ENCODE measurements at places on chromosomes 2 and 18.
A peak's percentile ranks its signal among the peaks of the same experiment; 100 is the strongest.

DNA sequence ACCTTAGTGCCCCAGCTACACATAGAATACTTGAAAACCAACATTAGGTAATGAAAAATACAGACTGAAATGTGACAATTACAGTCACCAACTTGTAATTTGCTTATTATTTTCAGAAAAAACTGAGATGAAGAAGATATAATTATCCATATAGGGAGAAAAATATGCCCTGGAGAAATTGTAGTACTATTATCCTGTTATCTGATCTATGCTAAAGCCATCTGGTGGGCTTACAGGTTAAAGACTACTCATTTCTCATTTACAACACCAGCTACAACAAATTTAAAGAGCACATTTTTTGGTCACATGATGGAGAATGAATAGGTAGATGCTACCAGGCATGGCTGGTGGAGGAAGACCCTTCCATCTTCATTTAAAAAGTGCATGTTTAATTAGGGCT lies 79.6 kb upstream of the NYAP2 start:
- no peak for DNase-seq

DNA sequence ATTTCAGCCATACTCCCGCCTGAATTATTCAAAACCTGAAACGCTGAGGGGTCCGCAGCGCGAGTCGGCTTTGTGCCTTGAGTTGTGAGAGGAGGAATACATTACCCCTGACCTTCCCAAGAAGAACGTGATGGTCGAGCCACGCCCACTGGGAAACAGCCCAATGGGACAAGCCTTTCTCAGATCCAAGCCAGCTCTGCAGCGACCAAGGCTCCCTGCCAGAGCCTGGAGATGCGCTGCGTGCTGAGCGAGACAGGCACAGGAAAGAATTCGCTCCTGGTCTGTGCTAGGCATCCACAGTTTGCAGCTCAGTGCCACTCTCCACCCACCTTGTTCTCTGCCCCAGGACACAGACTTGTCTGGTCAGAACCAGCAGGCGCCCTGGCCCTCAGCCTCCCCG lies 74.1 kb upstream of the GLI2 start:
- no peak for DNase-seq

DNA sequence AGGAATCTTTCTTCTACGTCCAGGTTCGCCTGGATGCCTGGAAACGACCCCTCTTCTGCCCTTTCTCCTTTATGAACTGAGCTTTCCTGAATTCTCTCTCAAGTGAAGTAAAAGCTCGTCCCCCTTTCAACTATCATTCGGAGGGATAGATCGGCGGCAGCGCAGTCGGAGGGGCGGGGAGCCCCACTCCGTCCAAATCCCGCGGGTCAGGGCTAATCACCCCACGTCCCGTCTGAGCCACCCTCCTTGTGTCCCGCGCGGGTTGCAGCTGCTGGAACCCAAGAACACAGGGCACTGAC lies 367 bp downstream of the FBXO48 start:
- no peak for DNase-seq

DNA sequence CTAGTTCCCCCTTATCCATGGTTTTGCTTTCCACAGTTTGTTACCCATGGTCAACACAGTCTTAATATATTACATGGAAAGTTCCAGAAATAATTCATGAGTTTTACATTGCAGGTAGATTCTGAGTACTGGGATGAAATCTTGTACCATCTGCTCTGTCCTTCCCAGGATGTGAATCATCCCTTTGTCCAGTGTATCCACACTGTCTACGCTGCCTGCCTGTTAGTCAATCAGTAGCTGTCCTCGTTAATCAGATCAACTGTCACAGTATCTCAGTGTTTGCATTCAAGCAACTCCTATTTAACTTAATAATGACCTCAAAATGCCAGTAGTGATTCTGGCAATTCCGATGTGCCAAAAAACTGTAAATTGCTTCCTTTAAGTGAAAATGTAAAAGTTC lies 76.3 kb downstream of the DYNC1I2 start:
- DNase-seq = no peak

- no peak for DNase-seq
Measured at GRCh38 chr2:239469106-239469960, 68.5 kb upstream of the HDAC4 start.

GRCh38 chr18:69469444-69469919 lies 68.8 kb downstream of the DOK6 start:
- DNase-seq = no peak

DNA sequence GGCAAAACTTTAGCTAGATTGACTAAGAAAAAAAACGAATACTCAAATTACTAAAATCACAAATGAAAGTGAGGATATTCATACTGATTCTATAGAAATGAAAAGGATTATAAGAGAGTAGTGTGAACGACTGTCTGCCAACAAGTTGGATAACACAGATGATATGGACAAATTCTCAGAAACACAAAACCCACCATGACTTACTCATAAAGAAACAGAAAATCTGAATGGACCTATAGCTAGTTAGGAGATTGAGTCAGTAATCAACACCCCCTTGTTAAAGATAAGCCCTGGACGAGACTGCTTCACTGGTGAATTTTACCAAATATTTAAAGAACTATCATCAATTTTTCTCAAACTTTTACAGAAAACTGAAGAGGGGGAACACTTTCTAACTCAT lies 108.8 kb upstream of the TMEM200C start:
- no peak for DNase-seq

- DNase-seq = no peak
Measured at GRCh38 chr18:50674307-50674980, 114.6 kb downstream of the MAPK4 start.

DNA sequence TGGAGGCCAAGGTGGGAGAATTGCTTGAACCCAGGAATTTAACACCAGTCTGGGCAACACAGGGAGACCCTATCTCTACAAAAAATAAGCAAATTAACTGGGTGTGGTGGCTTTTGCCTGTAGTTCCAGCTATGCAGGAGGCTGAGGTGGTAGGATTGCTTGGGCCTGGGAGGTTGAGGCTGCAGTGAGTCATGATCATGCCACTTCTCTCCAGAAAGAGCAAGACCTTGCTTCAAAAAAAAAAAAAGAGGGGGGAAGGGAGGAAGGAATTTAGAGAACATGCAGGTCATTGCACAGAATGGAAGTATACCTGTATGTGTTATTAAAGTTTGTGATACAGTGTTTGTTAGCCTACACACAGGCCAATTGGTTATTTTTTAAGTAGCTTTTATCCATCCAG lies 25.8 kb downstream of the PKP4 start:
- DNase-seq = no peak

GRCh38 chr2:64654063-64654811 lies 524 bp upstream of the SERTAD2 start:
- DNase-seq = peak; percentile 88

GRCh38 chr2:219475697-219476651 lies 22.7 kb upstream of the GMPPA start:
- peak; percentile 62 for DNase-seq

GRCh38 chr2:167196461-167197252 lies 308.4 kb downstream of the XIRP2 start:
- DNase-seq = no peak

DNA sequence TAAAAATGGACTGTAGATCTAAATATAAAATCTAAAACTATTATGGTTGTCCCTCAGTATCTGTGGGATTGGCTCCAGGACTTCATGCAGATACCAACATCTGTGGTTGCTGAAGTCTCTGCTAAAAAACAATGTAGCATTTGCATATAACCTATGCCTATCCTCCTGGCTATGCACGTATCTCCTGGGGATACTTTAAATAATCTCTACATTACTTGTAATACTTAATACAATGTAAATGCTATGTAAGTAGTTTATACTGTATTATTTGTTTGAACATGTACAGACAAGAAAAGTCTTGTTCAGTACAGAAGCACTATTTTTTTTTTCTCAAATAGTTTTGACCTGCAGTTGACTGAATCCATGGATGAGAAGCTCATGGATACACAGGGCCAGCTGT lies 134.9 kb downstream of the ZAP70 start:
- no peak for DNase-seq

- DNase-seq = no peak
Measured at GRCh38 chr2:197306696-197307040, 3.9 kb downstream of the ANKRD44 start.

All from HTR-8/SVneo (cell line).